ENCODE measurements at places on chromosomes 6 and 20.

- DNase-seq = no peak
These were observed 722.1 kb downstream of the EYS start for GRCh38 chr6:64984948-64985347.

DNA sequence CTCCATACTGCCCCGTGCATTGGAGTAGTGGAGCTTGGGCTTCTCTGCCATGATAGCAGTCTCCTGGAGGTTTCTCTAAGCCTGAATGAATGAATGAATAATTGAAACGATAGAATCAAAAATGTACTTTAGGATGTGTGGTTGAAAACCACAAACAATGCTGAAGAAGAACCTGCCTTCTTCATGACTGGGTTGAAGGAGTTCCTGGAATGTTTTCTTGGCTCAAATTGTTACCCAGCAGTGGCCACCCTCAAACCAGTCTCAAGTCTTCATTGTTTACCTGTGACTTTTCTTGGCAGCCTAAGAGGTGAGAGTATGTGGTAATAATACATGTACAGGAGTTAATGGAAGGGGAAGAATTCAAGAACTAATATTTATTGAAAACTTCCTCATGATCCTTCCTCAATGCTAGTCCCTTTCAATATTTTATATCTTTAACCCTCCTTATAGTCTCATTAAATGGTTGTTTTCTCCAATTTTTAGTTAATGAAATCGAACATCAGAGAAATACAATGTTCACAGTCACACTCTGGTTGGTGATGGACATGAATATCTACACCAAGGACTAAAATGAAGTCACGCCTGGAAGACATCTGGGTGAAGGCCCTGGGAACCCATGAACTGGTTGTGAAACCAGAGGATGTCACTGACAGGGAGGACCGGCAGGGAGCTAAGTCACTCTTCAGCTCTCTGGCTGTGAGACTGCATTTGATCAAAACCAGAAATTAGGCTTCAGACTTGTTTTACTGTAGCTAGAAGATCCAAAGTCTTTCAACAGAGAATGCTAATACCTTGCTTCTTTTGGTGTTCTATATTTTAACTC is at the start of gene GSTA5:
TSS of gene GSTA5 (minus strand) at position 51 of the 823 bp plus-strand sequence.
- DNase-seq = no peak

- DNase-seq = peak; percentile 95
These were observed at the start of gene MCM9 for GRCh38 chr6:118934461-118935330. Gene MCM9, minus strand, starts transcription at chr6:118935159. Its CDS starts 3,436 bp downstream, at chr6:118931723.

- DNase-seq = no peak
These were observed 91.5 kb downstream of the HTR1B start for GRCh38 chr6:77371748-77372147.

GRCh38 chr6:168032005-168032760 is 34.7 kb downstream of the KIF25 start:
- no peak for DNase-seq

DNA sequence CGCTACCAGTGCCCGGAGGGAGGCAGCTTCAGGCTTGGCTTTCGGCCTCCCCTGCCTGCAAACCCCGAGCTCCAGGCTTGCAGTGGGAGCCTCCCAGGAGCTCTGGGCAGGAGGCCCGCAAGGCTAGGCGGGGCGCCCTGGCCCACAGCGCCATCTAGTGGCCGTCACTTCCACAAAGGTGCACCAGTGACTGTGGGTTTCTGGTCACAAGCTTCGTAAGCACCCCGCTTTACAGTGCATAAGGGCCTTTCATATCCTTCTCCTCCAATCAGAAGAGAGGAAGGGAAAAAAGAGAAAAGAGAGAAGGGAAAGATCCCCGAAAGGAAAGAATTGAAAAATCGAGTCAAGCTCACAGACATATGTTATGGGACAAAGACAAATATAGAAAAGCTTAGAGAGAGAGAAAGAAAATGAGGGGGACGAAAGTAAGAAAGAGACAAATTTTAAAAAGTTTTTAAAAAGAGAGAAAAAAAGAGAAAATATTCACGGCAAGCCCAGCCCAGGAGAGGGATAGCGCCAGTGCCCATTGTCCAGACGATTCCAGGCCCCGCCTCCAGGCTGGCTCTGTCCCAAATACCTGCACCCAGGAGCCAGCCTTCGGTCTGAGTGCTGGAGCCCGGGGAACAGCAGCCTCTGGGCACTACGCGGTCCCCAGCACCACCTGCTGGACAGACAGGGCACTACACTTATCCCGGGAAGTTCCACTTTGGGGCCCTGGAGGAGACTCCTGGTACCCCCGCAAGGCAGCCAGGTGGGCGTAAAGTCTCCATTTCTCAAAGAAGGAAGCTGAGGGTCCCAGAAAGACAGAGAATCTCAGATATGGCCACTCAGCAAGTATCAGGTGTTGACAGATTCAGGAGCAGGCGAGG is 207.1 kb downstream of the PREX1 start:
- DNase-seq = peak; percentile 19

DNA sequence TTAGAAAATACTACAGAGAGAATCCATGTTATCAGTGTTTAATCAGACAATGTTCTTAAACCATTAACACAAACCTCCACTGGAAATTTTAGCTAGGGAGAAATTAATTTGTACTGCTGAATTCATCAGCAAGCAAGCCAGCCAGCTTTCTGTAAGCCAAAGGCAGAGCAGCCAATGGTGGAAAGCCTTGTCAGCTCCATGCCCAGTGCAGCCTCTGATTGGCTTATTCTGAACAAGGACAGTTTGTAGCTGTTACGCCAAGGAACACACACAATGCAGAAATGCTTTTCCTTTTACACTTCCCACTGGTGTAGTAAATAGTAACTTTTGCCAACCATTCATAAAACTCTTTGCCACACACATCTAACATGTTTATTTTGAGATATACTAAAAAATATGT is 265.0 kb downstream of the TENT5A start:
- DNase-seq = no peak

- no peak for DNase-seq
These were observed 233.1 kb downstream of the PACRG start for GRCh38 chr6:162960679-162961457.

- DNase-seq = no peak
These were observed 241.2 kb upstream of the ZFP64 start for GRCh38 chr20:52432740-52433139.

DNA sequence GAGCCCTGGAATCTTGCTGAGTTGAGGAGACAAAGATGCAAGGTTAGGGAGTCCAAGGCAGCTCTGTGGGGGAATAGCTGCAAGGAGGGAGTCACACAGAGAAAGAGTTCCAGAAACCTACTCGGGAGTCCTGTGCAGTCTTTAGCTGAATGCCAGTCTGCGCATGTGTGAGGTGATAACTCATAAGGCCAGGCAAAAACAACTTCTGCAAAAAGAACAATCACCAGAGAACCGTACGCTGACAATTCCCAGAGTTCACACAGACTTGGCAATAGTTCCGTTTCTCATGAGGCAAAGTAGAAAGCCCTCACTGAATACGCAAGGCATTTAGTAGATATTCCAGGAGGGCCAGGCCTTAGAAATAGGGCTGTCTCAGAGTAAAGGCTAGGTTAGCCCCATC is 135.2 kb upstream of the TAB2 start:
- DNase-seq = no peak

GRCh38 chr6:132418235-132418965 is 17.1 kb upstream of the MOXD1 start:
- no peak for DNase-seq

DNA sequence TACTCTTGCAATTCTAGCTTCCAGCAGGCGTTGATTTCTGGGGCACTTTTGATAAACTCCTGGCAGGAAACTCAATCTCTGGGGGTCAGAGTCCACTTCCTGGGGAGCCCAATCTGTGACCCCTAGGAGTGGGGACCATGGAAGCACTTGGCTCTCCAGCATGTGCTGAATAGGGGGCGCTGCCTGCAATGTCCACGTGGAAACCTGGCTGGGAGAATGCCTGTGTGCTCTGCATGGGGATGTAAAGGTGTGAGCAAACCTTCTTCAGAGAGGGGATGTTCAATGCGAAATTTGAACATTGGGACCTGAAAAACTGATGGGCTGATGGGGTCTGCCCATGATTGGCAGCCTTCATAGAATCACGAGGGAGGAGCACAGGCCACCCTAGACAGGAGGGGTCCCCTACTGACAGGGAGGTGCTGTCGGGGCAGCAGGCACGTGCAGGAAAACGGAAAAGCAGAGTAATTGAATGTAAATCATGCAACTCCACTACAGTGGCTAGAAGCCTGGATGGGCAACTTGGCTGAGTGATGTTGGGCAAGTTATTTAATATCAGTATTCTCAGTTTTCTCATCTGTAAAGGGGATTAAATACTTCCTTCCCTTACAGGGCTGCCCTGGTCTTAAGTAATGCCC is 47.8 kb downstream of the CEP43 start:
- no peak for DNase-seq

DNA sequence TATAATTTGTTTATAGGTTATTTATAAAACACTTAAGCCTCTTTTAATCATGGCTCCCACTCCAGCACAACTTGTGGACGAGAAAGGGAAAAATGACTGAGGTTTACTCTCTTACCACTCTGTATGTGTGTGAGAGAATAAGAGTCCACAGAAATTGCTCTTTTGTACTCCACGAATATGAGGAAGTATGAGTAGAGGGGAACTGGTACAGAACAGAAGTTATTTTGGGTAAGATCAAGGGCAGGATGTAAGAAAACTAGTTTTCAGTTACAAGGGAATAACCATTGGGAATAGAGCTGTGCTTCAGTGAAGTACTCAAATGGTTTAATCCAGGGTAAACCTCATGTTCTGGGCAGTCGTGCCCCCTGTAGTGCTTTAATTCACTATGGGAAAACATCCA is 72.6 kb downstream of the REV3L start:
- peak; percentile 18 for DNase-seq

DNA sequence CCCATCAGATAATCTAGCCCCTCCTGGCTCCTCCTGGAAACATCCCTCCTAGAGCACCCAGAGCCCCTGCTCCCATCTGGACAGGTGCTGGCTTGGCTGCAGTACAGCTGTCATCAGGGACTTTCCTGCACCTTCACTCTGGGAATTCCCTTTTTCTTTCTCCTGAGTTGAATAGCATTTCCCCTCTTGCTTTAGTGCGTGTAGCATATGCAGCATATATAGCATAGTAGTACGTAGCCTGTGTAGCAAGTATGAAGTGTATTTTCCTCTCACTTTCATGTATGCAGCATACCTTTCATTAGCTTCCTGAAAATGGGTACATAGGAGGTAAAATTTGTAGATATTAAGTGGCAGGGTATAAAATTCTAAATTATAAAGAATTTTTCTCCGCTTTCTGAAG is 352.9 kb downstream of the ESR1 start:
- DNase-seq = no peak

GRCh38 chr6:72863131-72863530 is 241.3 kb downstream of the KCNQ5 start:
- no peak for DNase-seq

DNA sequence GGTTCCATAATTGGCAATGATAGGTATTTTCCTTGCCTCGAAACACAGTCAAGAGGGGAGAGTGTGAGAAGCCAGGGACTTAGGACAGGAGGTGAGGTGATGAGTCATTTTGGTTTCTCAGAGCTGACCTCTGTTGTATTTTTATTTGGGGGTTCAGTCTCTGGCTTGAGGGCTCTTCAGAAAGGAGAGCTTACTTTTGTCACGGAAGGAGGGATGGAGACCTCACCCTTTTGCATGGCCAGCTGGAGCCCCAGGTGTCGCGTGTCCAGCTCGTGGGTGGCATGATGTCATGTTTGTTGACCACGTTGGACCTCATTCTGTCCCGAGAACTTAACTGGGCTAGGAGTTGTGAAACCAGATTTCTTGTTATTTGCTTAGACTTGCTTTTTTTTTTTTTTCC is 293.9 kb downstream of the QKI start:
- no peak for DNase-seq

DNA sequence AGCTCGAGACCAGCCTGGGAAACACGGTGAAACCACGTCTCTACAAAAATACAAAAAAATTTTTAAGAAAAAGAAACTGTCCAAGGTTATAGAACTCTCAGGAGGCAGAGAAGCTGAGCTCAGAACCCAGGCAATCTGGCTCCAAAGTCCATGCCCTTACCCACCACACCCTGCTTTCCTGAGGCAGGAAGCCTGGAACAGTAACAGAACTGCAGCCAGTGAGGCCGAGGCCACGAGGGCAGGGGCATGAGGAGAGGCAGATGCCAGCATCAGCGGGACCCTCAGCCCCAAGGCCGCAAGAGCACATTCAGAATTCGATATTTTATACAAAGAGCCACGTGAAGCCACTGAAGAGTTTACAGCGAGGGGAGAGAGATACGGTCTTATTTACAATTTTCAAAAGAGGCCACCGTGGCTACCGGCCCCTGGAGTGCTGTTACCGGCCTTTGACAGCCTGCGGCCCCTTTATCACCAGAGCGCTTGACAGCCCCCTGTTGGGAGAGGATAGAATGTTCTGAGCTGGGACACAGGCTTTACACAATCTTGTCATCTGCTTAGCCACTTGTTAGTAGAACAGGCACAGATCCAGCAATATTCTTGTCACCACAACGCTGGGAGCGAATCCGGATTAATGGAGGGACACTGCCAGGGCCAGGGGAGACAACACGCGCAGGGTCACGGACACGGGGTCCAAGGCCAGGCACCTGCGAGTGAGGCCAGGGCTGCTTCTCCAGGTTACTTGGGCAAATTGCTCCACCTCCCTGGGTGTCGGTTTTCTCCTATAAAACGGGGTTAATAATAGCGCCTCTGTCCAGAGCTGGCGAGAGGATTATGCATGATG is 5.6 kb downstream of the SPATA2 start:
- no peak for DNase-seq

- DNase-seq = no peak
These were observed 154.5 kb downstream of the MMS22L start for GRCh38 chr6:97128507-97128906.

GRCh38 chr6:27720607-27721580 is 191.3 kb downstream of the OR2B2 start:
- no peak for DNase-seq

DNA sequence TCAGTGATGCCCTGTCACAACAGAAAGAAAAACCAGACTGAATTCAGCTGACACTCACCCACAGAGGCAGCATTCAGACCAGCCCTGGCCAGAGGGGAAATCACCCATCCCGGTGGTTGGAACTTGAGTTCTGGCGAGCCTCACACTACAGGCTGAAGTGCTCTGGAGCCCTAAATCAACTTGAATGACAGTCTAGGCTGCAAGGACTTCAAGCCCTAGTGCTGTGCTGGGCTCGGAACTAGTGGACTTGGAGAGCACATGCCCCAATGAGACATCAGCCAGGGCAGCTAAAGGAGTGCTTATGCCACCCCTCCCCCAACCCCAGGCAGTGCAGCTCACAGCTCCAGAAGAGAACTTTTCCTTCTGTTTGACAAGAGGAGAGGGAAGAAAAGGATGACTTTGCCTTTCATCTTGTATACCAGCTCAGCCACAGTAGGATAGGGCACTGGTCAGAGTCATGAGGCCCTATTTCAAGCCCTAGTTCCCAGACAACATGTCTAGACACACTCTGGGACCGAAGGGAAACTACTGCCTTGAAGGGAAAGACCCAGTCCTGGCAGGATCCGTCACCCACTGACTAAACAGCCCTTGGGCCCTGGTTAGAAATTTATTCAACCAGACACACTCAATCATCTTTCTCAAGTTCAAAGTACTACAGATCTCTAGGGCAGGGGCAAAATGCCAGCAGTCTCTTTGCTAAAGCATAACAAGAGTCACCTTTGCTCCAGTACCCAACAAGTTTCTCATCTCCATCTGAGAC is 43.2 kb upstream of the PNRC1 start:
- no peak for DNase-seq

All from AML-193 (cell line).